GM23338 (cell line): ENCODE measurements at places on chromosomes 6 and 20. TPM values are rescaled to one million over a fixed set of nuclear protein-coding genes. Genes with fewer than 3 reads are reported as not detected.
A peak's percentile ranks its signal among the peaks of the same experiment; 100 is the strongest.

GRCh38 chr6:21386744-21387143, 206.8 kb upstream of the SOX4 start:
- no peak for DNase-seq

Gene RBPJL
- 0.66 and 1.4 TPM in 2 replicates for total RNA-seq

DNA sequence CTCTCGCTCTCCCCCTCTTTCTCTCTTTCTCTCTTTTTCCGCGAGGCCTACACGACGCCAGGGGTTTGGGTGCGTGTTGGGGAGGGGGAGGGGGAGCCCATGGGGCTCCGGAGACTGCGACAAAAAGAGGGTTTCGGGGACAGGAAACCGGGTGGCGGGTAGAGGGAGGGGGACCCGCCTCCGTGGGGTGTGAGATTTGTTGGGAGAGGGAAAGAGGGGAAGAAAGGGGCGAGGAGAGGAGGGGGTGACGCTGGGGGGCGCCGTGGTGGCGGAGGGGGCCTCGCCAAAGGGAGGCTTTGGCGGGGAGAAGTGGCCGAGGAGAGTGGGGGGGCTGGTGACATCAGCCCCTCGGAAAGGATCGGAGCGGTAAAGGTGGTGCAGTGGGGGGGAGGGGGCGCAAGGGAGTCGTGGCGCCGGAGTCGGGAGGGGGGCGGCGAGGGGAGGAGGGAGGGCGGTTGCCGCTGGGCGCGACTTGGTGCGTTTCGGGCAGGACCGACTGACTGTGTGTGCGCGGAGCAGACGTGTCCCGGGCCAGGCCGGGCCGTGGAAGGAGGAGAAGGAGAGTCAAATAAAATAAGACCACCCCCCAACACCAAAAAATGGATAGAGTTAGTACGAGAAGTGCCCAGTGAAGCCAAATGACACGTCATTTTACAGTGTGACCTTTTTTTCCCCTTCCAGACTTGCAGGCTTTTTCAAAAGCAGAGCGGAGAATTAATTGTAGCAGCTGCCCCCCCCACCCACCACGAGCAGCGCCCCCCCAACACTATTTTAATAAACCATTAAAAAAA, 39.8 kb downstream of the GNAS start:
- peak; percentile 78 for DNase-seq

Gene MMP24
- total RNA-seq = 24.5 and 27.3 TPM in 2 replicates

DNA sequence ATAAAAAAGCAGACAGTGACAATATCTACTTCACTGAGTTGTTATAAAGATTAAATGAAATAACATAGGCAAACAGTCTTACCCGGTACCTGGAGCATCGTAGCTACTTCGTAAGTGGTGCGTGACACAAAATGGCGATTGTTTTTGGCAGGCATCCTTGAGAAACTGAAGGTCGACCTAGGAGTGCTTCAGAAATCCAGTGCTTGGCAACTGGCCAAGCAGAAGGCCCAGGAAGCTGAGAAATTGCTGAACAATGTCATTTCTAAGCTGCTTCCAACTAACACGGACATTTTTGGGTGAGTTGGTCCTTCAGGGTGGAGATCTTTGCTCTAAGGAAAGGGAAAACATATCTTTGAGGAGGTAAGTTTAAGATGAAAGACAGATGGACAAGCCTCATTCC, 4.8 kb downstream of the BPIFA2 start:
- DNase-seq = no peak

Gene TXLNB
- total RNA-seq = 0.23 and 0.28 TPM in 2 replicates

DNA sequence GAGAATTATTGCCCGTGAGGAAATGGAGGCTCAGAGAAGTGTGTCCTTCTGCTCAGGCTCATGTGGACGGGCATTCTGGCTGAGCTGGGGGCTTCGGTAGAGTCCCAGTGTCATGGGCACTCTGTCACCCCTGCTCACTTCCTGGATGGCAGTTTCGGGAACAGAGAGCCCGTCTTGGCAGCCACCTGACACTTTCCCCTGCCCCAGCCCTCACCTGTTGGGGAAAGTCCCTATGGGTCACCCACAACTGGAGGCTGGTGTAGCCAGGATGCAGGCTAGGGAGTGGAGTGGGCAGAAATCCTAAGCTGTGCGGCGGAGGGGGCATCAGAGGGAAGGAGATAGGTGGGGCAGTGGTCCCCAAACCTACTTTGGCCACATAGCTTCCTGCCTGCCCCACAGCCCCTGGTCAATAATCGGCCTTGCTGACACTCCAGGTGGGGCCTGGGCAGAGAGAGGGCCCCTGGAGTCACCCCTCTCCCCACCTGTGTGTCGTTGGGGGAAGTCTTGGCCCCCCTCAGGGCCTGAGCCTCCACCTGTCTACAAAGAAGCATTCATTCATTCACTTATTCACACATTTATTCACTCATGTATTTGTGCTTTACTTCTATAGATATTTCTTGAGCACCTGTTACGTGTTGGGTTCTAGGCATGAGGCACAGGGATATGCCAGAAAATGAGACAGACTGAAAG, 40.5 kb downstream of the SNAI1 start:
- DNase-seq = no peak

GRCh38 chr20:32509639-32510066, 75.5 kb downstream of the NOL4L start:
- DNase-seq = no peak

Gene RFX6
- total RNA-seq = 0.31 and 0.35 TPM in 2 replicates

GRCh38 chr20:11452326-11452725, 465.4 kb upstream of the BTBD3 start:
- no peak for DNase-seq

- DNase-seq = no peak
Observed at GRCh38 chr6:126873351-126873750, 245.1 kb upstream of the RSPO3 start.

DNA sequence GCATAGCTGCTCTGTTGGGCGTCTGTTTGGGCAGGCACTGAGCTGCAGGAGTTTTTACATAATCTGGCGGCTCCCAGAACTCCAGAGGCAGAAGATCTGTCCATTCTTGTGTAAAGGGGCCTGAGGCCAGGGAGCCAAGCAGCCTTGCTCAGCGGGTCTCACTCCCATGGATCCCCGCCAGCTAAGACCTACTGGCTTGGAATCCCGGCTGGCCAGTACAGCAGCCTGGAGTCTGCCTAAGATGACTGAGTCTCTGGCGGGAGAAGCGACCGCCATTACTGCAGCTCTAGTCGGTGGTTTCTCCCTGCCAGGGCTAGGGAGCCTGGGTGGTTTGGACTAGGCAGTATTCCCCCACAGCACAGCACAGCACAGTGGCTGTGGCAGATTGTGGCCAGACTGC, 268.4 kb upstream of the SYNCRIP start:
- no peak for DNase-seq

DNA sequence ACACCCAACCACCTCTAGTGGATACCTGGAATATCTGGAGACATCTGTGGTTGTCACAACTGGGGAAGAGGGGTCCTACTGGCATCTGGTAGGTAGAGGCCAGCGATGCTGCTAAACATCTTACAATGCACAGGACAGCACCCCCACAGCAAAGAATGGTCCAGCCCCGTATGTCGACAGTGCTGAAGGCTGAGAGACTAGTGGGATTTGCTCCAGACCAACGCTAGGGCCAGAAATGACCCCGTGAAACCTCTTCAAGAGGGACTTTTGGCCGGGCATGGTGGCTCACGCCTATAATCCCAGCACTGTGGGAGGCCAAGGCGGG, 7.2 kb downstream of the PREX1 start:
- DNase-seq = no peak

- no peak for DNase-seq
Observed at GRCh38 chr6:20681243-20681684, 147.0 kb downstream of the CDKAL1 start.

DNA sequence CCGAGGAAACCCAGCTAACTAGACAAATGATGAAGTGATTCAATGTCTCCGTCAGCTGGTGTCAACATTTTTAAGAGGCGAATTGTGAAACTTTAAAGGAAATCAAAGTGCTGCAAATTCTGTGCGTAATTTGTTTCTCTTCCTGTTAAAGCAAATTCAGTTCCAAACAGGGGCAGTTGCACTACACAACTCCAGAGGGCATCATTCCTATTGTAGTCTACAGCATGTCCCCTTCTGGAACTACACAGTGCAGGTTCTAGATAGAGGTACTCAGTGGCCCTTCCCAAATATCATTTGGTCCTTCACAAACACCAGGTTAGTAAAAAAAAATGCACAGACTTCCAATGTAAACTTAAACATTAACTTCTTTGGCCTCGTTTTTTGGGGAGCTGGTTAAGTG, 38.3 kb upstream of the SMLR1 start:
- peak; percentile 17 for DNase-seq

GRCh38 chr20:12715371-12715770, 293.4 kb upstream of the SPTLC3 start:
- no peak for DNase-seq

GRCh38 chr6:17200395-17200794, 80.8 kb upstream of the RBM24 start:
- peak; percentile 91 for DNase-seq

GRCh38 chr6:74069089-74069581, 373.1 kb downstream of the CD109 start:
- DNase-seq = no peak

GRCh38 chr6:47256361-47256760, 53.3 kb downstream of the TNFRSF21 start:
- DNase-seq = no peak

Gene SCAND1
- 114 and 118 TPM in 2 replicates for total RNA-seq

DNA sequence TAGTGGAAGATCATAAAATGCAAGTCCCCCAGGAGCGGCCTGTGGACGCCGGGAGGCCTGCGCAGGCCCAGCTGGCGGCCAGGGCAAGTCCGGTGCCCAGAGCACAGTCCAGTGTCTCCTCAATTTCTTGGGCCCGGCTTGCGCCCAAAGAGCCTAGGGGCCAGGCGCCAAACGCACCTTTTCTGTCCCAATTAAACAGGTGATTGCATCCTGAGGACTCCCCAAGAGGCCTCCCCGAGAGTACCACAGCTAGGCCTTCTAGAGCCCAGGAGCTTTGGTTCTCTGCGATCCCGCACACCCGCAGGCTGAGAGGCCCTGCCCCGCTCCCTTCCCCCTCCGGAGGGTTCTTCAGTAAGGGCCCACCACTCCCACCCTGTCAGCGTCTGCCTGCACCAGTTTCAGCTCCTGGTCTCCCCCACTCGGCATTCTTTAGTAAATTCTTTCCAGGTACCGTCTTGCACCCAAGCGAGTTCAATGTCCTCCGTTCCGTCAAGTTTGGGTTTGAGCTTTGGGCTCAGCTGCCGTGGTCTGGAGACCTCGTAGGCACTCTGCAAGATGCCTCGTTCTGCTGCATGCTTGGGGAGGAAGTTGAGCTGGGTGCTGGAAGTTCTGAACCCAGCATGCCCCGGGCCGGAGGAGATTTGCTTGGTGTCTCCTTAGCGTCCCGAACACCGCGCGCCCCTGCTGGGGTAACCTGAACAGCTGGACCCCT, 3.9 kb upstream of the NKX2-2 start:
- DNase-seq = peak; percentile 60

- no peak for DNase-seq
Observed at GRCh38 chr6:132814716-132815570, 574 bp downstream of the RPS12 start.

DNA sequence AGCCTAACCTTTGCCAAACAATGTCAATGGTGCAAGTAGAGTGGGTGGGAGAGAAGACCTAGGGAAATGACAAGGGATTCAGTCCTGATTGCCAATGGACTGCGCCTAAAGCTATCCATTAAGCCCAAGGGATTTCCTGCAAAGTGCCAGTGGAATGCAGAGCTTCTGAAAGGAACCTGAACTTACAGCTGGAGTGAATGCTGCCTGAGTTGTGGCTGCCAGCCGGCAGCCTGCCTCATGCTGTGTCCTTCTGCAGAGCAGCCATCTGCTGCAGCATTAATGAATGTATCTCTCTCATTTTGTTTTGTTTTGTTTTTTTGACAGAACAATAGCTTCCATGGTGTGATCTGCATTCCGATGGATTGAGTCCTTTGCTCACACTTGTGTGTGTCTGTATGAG, 44.7 kb downstream of the SLC35F1 start:
- DNase-seq = peak; percentile 86

DNA sequence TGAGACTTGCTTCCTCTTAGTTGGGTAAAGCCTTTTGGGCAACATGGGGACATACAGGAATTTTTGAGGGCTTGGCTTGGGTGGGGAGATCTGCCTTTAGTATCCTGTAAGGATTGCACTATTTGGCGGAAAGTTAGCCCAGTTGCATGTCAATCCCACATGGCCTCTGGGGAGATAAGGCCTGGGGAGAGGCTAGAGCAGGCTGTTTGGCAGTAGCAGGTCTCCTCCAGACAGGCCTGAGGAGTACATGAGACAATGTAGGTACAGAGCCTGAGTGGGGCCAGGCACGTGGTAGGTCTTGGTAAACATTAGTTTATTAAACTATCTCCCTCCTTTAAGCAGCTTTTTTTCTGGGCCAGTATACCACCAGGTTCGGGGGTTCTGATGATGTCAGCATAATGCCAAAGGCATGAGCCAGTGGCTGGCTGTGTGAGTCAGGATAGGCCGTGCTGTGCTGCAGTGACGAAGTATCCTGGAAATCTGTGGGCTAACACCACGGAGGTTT, 147.9 kb downstream of the VEGFA start:
- DNase-seq = no peak

DNA sequence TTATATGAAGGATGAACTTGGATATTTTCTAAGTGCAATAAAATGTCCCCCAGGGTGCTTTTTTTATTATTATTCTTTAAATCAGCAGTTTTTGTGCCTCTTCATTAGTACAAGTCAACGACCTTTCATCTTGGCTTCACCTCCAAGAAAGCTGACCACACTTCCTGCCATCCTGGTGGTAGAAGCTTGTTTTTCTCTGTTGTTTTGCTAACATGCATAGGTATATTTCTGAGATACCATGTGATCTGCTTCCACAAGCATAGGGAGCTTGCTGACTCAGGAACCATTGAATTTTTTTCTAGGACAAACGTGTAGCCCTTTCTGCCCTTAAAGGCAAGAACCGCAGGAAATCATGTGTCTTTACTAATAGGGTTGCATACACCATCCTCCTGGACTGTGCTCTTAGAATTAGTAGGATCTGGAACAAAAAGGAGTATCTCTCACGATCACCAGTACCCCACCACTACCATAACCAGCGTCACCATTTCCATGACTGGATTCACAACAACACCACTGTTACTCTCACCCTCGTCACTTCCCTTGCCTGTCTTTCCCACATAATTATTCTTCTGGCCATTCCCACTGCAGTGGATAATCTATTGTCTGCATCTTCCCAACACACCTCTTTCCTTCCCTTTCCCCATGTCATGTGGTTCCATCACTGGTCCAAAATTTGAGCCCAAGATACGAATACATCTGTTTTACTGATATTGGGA, 207.1 kb downstream of the MAFB start:
- no peak for DNase-seq

Gene TTK
- total RNA-seq = 78.5 and 79.6 TPM in 2 replicates

DNA sequence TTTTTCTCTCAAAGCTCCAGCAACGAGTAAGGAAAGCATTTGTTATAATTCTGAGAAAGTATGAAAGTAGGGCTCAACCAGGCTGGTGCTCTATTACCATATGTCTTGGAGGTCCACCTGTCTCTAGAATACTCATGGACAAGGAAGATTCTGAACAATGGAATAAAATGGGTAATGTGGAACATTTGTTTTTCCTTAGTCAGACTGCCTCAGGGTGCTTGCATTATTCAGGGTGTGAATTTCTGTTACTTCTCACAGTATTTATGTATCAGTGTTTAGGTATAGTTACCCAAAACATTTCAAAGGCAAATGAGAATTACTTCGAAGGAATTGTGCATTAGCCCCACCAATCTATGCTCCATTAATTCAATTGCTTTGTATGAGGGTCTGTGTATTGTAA, 586.2 kb upstream of the CITED2 start:
- no peak for DNase-seq

GRCh38 chr6:134103006-134103405, 50.6 kb upstream of the SLC2A12 start:
- no peak for DNase-seq

Gene CALHM6
- 0.27 and 1.6 TPM in 2 replicates for total RNA-seq
